ENCODE measurements at places on chromosomes 7 and 10.

DNA sequence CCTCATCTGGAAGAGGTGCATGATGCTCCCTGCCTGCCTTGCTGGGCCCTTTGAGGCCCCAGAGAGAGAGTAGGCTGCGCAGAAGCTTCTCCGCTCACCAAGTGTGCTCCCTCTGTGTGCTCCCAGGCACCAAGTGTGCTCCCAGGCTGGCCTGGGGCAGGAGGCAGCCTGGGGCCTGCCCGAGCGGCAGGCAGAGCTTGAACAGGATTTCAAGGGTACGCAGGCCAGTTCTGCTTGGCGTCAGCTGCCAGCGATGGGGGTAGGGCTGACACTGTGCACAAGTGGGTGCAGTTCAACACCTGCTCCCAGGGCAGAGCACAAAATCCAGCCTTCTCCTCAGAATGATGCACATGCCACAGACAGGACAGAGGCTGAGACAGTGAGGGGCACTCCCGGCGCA, 119.7 kb downstream of the FAM53B start:
- DNase-seq, result no peak

GRCh38 chr7:41842956-41843355, 140.1 kb upstream of the INHBA start:
- DNase-seq, result no peak

DNA sequence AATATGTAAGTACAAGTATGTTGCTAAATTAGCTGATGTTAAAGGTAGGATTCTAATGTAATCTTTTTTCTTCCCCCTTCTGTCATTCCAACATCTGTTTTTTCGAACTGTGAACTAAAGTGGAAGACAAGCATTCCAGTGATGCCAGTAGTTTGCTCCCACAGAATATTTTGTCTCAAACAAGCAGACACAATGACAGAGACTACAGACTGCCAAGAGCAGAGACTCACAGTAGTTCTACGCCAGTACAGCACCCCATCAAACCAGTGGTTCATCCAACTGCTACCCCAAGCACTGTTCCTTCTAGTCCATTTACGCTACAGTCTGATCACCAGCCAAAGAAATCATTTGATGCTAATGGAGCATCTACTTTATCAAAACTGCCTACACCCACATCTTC, 62.7 kb downstream of the WAC start:
- no peak for DNase-seq

DNA sequence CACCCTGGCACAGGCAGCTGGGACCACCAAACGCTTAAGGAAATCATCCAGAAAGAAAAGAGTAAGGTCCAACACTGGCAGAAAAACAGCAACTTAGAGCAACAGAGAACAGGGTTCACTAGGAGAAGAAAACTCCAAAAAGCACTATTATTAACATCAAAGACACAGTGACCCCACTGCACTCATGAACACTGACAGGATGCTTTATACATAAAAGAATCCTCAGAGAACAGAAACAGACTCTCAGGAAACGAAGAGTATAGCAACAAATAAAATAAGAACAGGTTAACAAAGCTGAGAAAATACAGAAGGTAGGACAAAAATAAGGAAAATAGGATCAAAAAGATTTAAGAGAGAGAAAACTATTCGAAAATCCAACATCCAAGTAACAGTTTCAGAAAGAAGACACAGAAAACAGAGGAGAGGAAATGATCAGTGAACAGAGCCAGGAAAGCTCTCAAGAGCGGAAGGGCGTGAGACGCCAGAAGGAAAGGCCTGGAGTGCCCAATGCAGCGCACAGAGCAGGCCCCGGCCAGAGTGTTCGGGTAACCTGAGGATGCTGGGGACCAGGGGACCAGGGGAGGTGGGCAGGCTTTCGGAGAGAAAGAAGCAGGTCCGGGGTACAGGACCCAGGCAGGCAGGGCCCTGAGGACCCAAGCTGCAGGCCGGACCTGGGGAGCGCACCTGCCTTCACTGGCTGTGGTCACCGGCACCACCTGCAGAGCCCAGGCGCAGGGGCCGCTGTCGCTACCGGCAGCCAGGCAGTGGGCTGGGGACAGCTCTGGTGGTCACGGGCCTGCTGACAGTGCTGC, 258.2 kb downstream of the MAD1L1 start:
- no peak for DNase-seq

DNA sequence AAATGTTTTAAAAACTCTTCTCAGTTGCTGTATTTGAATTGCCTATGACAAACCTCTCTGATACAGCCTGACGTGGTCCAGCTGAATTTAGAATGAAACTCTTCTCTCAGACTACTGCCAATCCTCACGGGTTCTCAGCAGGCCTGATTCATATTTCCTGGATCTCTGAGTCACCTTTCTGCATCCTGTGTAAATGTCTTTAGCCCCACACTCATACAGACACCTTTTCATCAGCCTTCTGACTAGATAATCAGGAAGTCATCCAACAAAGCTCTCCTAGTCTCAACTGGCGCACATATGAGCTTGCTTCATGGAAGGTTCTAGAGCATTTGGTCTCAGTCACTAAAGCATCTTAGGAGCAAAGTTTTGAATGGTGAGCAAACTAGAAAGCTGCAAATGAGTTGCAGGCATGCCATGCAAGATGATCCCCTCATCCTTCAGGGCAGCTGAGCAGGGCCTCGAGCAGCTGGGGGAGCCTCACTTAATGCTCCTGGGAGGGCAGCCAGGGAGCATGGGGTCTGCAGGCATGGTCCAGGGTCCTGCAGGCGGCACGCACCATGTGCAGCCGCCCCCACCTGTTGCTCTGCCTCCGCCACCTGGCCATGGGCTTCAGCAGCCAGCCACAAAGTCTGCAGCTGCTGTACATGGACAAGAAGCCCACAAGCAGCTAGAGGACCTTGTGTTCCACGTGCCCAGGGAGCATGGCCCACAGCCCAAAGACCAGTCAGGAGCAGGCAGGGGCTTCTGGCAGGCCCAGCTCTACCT, 182.8 kb downstream of the ARHGAP12 start:
- no peak for DNase-seq

- DNase-seq, result no peak
These were observed 535.6 kb upstream of the GHITM start for GRCh38 chr10:83603708-83604107.

DNA sequence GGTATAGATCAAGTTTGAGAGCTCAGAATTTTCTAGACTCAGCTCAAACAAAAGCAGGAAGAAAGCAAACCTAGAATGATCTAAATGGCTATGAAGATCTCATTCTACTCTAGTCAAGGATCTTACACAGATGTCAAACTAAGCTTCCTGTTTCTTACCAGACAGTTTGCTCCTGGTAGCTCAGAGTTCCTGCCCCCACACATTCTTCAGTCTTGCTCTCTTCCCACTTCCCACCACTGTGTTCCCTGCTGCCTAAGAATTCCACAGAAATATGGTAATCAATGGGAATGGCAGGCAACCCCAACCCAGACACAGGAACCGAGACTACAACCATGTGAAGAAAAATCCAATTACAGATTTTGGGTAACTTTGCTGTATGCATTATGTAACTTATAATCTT, 133.4 kb upstream of the PTN start:
- DNase-seq, result no peak

DNA sequence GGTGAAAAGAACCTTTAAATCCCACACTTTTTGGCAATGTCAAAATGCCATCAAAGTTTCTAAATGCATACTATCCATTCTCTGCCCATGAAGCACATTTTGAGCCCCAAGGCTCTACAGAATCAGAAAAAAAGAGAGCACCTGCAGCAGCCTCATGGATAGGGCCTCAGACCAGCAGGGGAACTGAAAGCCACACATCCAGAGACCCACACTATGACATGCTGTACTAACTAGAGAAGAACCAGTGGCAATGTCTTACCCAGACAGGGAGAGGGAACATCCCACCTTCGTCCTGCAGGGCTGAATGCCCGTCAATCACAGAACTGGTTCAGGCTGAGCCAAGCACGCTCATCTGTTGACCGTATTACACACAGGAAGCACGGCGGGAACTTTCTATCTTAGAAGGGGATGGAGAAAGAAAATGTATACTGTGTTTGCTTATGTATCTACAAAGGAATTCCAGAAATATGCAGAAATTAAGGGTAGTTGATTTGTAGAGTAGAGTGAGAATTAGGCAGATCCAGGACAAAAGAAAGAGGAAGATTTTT, 237.2 kb downstream of the GLI3 start:
- DNase-seq, result no peak

DNA sequence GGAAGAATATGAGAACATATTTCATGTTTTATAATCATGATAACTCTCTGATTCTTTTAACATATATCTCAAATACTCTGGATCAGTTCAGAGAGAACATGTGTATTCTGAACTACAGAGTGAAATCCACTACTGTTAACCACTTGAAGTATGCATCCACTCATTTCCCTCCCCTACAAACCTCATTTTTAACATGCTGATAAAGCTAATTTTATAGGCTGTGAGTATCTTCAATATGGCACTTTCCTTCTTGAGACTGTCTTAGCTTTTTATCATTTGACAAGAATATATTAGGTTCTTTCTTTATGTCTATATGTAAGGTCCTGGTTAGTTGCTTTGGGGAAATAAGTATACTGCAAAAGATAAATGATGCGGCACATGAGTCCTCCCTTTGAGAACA, 154.8 kb downstream of the MLLT10 start:
- DNase-seq, result no peak

GRCh38 chr10:47239211-47239610, 60.8 kb upstream of the GDF10 start:
- no peak for DNase-seq

DNA sequence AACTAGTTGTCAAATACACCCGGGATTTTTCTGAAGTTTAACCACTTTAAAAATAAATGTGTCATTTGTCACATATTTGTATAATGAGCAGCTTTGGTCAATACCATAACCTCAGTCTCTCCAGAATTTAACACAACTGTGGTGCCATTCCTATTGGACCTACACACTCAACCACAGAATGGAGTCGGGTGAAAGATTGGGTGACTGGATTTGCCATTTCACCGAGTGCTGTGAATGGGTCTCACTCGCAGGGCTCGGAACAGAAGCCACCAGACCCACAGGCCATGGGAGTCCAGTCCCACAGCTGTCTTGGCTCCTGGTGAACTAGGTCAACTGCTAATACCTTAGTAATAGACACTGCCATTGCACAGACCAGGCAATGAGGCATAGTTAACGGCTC, 298.4 kb downstream of the CCDC3 start:
- DNase-seq, result no peak

DNA sequence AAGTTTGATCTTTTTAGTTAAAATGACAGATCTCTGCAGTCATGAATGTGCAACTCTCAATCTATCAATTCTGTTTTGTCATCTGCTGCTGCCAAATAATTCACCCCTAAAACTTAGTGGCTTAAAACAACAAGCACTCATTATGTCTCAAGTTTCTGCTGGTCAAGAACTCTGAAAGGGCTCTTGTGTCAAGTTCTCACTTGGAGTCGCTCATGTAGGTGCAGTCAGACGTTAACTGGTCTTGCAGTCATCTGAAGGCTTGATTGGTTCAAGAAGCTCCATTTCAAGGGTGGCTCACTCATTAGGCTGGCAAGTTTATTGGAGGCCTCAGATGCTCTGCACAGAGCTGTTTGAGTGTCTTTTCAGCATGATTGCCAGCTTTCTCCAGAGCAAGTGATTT, 28.5 kb upstream of the LRRC72 start:
- DNase-seq, result no peak

DNA sequence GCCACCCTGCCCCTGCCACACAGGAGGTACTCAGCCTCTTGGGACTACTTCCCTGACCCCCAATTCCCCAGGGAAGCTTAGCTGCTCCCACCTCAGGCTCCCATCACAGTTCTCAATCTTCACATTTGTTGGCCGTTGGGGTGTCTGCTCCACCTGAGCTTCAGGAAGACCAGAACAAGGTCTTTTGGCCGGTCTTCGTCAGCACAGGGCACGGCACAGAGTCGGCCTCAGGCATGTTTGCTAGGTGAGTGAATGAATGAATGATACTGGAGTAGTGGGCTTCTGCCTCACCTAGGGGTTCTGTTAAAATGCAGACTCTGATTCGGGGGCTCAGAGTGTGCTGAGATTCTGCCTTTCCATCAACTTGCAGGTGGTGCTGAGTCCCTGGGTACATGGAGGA, 20.3 kb downstream of the GPRIN2 start:
- DNase-seq, result no peak

DNA sequence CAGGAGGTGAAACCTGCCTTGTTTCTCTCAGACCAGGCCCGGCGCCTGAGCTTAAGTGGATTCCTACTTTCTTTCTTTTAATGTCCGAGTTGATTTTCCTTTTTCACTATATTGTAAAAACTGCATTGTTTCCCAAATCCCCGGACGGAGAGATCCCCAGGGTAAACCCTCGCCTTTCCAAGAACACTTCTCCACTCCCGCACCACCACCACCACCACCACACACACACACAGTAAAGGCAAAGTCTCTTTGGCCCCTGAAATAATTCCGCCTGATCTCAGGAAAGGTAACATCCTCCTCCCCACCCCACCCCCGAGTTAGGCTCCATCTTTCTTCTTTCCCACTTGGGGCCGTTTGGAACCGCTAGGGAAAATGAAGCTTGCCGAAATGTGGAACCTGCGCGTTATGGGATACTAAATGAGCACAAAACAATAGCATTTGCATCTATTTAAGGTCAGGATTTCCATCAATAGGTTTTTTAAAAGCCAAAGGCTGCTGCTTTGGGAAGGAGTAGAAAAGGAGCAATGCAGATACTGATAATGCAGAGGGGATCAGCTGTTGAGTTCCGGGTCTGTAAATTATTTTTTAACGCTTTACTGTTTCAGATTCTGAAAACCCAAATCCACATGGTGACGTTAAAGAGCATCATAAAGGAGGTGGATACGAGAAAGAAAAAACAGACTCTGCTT, 2.5 kb downstream of the HPSE2 start:
- DNase-seq, result no peak

- DNase-seq, result peak; percentile 34
These were observed 68.4 kb downstream of the SLIT1 start for GRCh38 chr10:97117372-97117771.

GRCh38 chr10:52443419-52444388, 129.6 kb downstream of the DKK1 start:
- no peak for DNase-seq

DNA sequence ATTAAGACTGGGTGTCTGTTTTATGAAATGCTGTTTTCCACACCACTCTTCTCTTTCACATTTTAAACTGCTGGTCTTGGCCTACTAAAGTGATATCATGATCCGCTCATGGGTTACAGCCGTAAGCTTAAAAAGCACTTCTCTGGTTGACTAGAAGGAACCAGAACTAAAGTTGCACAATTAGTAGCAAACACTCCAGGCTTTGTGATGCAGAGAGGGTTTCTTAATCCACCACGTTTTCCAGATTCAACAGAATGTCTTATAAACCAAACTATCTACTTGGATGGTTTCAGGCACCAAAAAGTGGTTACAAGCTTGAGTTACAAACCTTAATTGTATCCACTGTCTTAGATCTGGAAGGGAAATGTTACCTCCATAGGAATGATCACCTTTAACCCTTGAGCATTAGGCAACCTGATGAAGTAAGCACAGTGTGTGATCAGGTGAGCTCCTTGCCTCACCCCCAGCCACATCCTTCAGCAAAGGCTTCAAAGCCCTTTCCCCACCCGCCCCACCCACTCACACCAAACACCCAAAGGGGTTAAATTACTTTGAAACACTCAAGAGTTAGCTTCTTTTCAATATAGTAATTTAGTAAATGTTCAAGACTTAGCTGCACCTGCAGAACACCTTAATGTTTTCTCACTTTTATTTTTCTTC, 3.5 kb downstream of the ELMO1 start:
- DNase-seq, result no peak

- DNase-seq, result no peak
These were observed 32.1 kb downstream of the LRRC27 start for GRCh38 chr10:132363921-132364593.

GRCh38 chr10:51888263-51888662, 188.9 kb upstream of the CSTF2T start:
- no peak for DNase-seq
